ENCODE measurements at places on chromosomes 12 and 14.

- DNase-seq = no peak
Measured at GRCh38 chr12:18422871-18423270, 161.6 kb downstream of the PIK3C2G start.

DNA sequence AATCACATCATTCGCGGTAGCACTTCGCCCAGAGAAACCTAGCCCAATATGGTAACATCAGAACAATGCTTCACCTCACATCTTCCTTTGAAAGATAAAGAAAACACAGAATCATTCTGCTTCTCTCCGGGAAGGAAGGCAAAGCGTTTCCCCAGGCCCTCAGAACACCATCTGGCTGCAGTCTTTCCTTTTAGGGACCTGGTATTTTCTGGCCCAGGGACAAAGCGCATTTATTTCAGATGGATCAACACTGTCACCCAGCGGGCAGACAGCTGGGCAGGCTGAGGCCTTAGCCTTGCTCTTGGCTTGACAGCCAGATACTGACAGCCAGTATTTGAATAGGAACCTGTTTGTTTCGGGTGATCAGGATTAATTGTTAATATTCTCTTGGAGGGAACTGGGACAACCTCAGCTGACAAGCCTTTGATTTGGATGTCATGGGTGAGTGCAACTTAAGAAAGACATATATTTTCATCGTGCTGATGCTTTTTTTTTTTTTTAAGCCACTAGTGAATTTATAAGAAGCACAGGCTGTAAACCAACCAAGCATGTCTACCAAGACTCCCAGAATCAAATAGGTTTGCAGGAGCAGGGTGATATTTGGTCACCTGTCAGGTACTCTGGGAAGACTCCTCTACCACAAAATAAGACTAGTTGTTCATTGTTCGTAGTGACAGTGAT lies 118.9 kb downstream of the VEZT start:
- peak; percentile 81 for DNase-seq

DNA sequence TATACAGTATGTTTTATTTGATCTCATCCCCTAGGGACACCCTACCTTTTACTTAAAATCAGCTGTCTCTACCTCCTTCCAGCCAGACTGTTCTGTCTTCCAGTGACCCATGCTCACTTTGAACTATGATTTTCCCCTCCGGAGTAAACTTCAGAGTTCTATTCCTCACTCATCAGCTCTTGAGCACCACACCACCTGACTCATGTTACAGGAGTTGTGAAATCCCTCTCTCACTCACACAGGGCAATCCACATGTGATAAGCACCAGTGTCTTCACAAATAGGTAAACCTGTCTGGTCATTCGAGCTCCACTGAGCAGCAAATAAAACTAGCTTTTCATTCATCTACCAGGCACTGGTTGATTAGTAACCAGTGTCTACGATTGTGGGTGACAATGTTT lies 177.3 kb upstream of the BMP4 start:
- no peak for DNase-seq

- DNase-seq = no peak
Measured at GRCh38 chr12:120939523-120939922, 35.4 kb upstream of the SPPL3 start.

DNA sequence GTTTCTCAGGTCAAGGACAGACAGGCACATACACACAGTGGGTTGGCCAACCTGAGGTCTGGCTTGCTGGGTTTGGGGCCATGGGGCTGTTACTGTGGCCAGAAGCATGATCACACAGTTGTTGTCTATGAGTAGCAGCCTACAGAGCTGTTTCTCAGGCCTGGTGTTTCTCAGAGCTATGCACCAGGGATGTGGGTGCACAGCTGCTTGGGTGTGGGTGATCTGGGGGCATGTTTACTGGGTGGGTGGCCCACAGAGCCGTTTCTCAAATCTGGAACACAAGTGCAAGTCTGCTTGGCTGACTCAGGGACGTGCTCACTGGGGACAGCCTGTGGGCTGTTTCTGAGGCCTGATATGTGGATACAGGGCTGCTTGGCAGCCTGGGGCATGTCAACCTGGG lies 23.1 kb upstream of the PALS1 start:
- no peak for DNase-seq

Measured in NCI-H1092 (cell line).